Activated naive CD8-positive, alpha-beta T cell treated with anti-CD3 and anti-CD28 coated beads, Interleukin-2, amount 10 ng/mL, durations not matched to agents 7 days and 5 days (primary cell): ENCODE measurements at places on chromosomes 2 and 18. TPM values are rescaled to one million over a fixed set of nuclear protein-coding genes. Genes with fewer than 3 reads are reported as not detected.

The CHAC2 gene
- total RNA-seq: 7.3 TPM

The ANKRD53 gene
- total RNA-seq: 0.28 TPM

- no peak for DNase-seq
Observed at GRCh38 chr2:43134571-43134889, 91.9 kb downstream of the ZFP36L2 start.

- peak; percentile 25 for DNase-seq
Observed at GRCh38 chr2:240603846-240604245, 17.3 kb downstream of the CAPN10 start.

The HAAO gene
- total RNA-seq: 0.28 TPM

- DNase-seq: no peak
Observed at GRCh38 chr2:185208261-185208660, 530.3 kb upstream of the FSIP2 start.

The PAIP2B gene
- 4.8 TPM for total RNA-seq
